Naive B cell (primary cell): ENCODE measurements at places on chromosomes 2 and 18. TPM values are rescaled to one million over a fixed set of nuclear protein-coding genes. Genes with fewer than 3 reads are reported as not detected.

Gene ANKRD62
- polyA plus RNA-seq: not detected

Gene UCN
- not detected for polyA plus RNA-seq

Gene CFAP210
- not detected for polyA plus RNA-seq

Gene CFAP65
- polyA plus RNA-seq: not detected

Gene UBE2E3
- 60.5 TPM for polyA plus RNA-seq

Gene MROH2A
- not detected for polyA plus RNA-seq

Gene ERMN
- polyA plus RNA-seq: 0.19 TPM

Gene FAM237A
- not detected for polyA plus RNA-seq

Gene B4GALT6
- polyA plus RNA-seq: not detected

Gene ALKAL2
- polyA plus RNA-seq: 1.1 TPM
